Metanephros (tissue), 2 donors: ENCODE measurements at places on chromosomes 4 and X. TPM values are rescaled to one million over a fixed set of nuclear protein-coding genes. Genes with fewer than 3 reads are reported as not detected.

Gene ADGRL3
- 53.1 TPM for total RNA-seq

Gene GUCY1A1
- 80.2 TPM for total RNA-seq

Gene FRMD7
- total RNA-seq = 1.1 TPM

Gene USP17L12
- not detected for total RNA-seq

Gene VBP1
- total RNA-seq = 29.9 TPM

Gene SFRP2
- 12.3 TPM for total RNA-seq

Gene DACH2
- 52.3 TPM for total RNA-seq

Gene AREG
- total RNA-seq = 0.29 TPM

Gene PAGE4
- total RNA-seq = not detected

Gene KCNIP4
- total RNA-seq = 17.5 TPM

Gene IL1RAPL1
- 11.2 TPM for total RNA-seq

Gene RHOXF1
- total RNA-seq = 0.47 TPM

Gene XAGE1A
- total RNA-seq = not detected

Gene SLIT2
- total RNA-seq = 33.7 TPM

Gene ASMT
- total RNA-seq = not detected

Gene MAGEA1
- not detected for total RNA-seq

Gene VSIG1
- 0.64 TPM for total RNA-seq

Gene LRP2BP
- total RNA-seq = 3.2 TPM

Gene CENPVL2
- 0.18 TPM for total RNA-seq

Gene ADD1
- total RNA-seq = 282 TPM

Gene FANCB
- total RNA-seq = 6.5 TPM

Gene GAGE12H
- total RNA-seq = not detected

Gene MAMLD1
- total RNA-seq = 5.3 TPM

Gene GAGE12J
- total RNA-seq = not detected

Gene ANXA3
- 47.5 TPM for total RNA-seq

Gene TRIM61
- 1.2 TPM for total RNA-seq

Gene TRAM1L1
- total RNA-seq = 9.9 TPM

Gene NLGN3
- 2.2 TPM for total RNA-seq

Gene PLXNB3
- 2.5 TPM for total RNA-seq

Gene MGARP
- 0.12 TPM for total RNA-seq

Gene NOX1
- not detected for total RNA-seq

Gene FOXR2
- total RNA-seq = not detected

Gene ZNF141
- 33.2 TPM for total RNA-seq

Gene ARSH
- total RNA-seq = not detected

Gene NEXMIF
- total RNA-seq = 4.1 TPM

Gene OTC
- not detected for total RNA-seq

Gene ART3
- 13.8 TPM for total RNA-seq

Gene ITGB1BP2
- 16.9 TPM for total RNA-seq

Gene GAGE12F
- not detected for total RNA-seq

Gene ATOH1
- not detected for total RNA-seq

Gene ABCD1
- 10.8 TPM for total RNA-seq

Gene DCHS2
- 11.1 TPM for total RNA-seq

Gene SHROOM2
- total RNA-seq = 20.1 TPM

Gene GNRHR
- total RNA-seq = not detected

Gene TTC29
- 0.99 TPM for total RNA-seq

Gene PDGFRA
- total RNA-seq = 253 TPM

Gene SPIN2B
- 10.6 TPM for total RNA-seq

Gene SYN1
- total RNA-seq = 0.64 TPM

Gene CLCN4
- 11.7 TPM for total RNA-seq

Gene EIF1AX
- 50.4 TPM for total RNA-seq

Gene AFF2
- 6.1 TPM for total RNA-seq

Gene PAGE5
- total RNA-seq = not detected

Gene APLN
- 2.8 TPM for total RNA-seq

Gene SPANXN3
- not detected for total RNA-seq

Gene AKAP14
- total RNA-seq = not detected

Gene CENPU
- 10.8 TPM for total RNA-seq

Gene MEPE
- not detected for total RNA-seq

Gene FGFBP1
- 0.12 TPM for total RNA-seq
